NCI-H1694 (cell line): ENCODE measurements at places on chromosomes 12 and 14.

- peak; percentile 90 for DNase-seq
These were observed 3.4 kb downstream of the GPR84 start for GRCh38 chr12:54360717-54361456.

GRCh38 chr14:69695322-69696203, 71.4 kb upstream of the SRSF5 start:
- no peak for DNase-seq

- no peak for DNase-seq
These were observed 73.1 kb downstream of the TSPAN9 start for GRCh38 chr12:3150308-3150670.

GRCh38 chr14:61536661-61537562, 158.4 kb upstream of the HIF1A start:
- DNase-seq = no peak

DNA sequence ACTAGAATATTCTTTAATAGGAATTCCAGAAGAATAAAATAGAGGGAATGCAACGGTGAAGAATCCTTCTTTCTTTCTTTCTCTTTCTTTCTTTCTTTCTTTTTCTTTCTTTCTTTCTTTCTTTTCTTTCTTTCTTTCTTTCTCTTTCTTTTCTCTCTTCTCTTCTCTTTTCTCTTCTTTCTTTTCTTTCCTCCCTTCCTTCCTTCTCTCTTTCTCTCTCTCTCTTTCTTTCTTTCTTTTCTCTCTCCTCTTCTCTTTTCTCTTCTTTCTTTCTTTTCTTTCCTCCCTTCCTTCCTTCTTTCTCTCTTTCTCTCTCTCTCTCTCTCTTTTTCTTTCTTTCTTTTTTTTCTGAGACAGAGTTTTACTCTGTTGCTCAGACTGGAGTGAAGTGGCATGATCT, 160.8 kb upstream of the PRICKLE1 start:
- DNase-seq = no peak

- DNase-seq = no peak
These were observed 41.4 kb downstream of the MYO1H start for GRCh38 chr12:109389146-109389545.

DNA sequence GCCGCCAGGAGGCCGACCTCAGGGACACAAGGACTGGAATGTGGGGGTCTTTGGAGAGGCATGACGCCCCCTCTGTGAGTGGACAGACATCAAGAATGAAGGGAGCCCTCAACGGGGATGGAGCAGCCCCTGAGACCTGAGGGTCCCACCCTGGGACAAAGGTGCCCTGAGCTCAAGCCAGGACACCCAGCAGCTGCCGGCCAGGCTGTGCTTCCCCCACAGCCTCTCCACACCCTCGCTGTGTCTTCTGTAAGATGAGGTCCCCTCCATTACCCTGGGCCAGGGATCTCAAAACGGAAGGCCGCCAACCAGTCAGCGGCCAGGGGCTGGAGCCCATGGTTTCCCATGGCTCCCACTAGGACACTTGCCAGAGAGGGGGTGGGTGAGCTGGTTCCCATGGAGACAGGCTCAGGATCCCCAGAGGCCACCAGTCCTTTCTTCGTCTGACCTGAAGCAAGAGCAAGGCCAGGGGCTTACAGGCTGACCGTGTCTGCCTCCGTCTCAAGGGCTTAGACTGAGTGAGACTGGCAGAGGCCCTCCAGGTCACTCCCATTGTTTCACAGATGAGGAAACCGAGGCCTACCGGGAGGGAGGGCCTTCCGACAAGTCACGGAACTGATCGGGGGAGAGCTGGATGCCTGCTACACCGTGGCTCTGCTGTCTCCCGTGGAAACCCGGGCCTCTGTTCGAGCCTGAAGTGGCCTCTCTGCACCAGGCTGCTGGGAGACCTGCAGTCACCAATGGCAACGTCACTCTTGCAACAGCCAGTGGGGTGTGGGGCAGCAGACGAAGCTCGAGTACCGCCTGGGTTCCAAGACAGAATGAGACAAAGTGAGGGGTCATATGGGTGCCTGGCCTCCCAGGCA, 91.7 kb upstream of the DIO3 start:
- no peak for DNase-seq

DNA sequence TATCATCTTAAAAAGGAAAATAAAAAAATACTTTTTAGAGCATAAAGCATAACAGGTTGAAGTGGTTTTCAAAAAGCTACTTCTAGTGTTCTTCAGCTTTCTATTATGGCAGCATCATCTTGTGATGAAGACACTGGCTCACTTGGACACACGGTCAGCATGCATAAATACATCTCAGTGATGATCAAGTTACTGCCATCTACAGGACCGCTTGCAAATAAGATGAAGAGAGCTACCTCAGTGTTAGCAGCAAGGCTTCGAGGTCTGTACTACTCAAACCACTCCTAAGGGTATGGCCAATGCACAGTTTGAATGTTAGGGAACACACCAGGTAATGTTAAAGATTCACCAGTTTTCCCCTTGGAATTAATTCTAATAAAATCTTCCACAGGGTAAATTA, 58.8 kb downstream of the GALC start:
- no peak for DNase-seq

DNA sequence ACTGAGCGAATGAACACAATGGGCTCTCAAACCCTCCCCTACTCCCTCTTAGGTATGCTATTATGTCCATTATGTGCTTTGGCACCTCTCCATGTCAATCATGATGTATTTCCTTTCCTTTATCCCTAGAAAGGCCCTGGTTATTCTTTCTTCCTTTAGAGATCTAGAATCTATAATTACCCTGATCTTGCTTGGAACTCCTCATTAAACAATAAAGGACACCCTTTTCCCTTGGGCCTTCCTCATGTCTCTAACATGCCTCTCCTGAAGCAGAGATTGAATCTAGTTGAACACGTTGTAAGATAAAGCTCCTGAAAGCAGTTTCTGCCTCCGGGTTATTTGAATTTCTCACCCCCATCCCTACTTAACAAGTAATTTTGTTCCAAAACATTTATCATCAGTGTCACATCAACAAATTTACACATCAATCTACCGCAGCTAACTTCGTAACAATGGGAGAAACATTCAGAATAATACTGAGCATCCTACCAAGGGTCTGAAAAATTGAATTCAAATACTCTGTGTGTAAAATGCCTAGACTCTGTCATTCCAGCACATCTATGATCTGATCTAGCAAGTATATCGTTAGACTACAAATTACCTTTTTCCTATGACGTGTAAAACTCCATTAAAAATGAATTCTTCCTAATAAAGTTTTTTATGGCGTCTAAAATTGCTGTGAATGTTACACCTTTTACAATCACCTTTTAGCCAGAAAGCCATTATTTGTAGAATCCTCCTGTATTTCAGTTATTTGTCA, 5.4 kb downstream of the USP44 start:
- no peak for DNase-seq

- no peak for DNase-seq
These were observed 153.1 kb upstream of the OTX2 start for GRCh38 chr14:56963381-56963780.

GRCh38 chr14:95314609-95315008, 5.1 kb downstream of the CLMN start:
- DNase-seq = no peak

DNA sequence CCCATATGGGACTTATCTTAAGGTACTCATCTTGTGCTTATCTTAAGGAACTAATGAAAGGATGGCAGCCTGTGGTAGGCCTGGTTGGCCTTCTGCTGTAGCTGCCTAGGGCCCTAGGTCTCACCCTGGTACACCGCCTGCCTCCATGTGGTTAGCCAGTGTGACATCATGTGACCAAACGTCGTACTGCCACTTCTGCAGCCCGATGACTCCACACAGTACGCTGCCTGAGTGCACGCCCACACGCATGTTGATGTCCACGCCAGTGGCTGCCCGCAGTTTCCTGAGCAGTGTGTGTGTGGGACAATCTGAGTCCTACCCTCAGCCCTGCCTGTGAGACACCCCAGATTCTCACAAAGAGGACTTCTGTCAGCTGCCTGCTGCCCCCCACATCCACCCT, 5.1 kb downstream of the ADCY4 start:
- no peak for DNase-seq

DNA sequence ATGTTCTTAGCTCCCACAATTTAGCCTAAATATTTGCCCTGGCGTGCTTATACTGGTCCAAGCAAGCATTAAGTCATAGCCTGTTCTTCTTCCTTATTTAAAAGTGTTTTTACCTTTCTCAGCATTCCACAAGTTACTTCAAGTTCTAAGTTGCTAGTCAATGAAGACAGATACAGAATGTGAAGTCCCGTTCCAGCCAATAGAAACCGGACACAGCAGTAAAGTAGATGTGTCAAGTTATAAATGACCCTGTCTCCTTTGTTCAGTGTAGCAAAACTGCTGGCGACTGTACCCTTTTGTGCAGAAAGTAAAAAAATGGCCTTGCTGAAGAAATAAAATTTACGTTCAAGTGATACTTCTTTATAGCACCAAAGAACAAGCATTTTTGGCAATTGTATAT, 3.9 kb downstream of the SNAPC1 start:
- DNase-seq = no peak

GRCh38 chr12:27261866-27262265, 17.8 kb downstream of the STK38L start:
- no peak for DNase-seq

- no peak for DNase-seq
These were observed 21.5 kb upstream of the ERGIC2 start for GRCh38 chr12:29402437-29402836.

GRCh38 chr14:54738009-54738408, 164.6 kb downstream of the GCH1 start:
- DNase-seq = no peak

DNA sequence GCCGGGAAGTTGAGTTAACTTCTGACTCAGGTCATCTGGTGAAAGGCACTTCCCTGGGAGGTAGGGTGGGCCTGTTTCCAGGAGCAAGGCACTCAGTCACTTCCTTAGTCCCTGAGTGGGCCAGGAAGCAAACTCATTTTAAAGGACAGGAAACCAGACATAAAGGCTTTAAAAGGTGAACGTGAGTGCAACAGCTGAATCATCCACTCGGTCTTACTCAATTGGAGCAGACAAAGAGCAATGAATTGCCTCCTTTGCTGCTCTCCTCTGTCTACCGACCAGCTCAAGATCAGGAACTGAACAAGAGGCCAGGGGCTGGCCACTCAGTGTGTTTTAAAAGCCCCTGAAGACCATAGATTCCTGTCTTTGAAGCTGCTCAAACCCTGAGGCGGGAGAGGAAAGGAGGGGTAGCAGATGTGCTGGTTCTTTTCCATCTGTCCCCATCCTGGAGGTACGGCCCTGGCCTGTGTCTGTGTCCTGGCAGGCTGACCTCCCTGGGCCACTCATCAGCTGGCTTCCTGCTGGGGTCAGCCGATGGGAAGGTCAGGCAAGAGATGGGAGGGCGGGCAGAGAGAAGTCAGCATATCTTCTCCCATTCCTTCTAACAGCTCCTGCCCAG, 148.9 kb downstream of the PPM1H start:
- DNase-seq = no peak

GRCh38 chr12:102540815-102541385, 60.5 kb upstream of the IGF1 start:
- DNase-seq = no peak

DNA sequence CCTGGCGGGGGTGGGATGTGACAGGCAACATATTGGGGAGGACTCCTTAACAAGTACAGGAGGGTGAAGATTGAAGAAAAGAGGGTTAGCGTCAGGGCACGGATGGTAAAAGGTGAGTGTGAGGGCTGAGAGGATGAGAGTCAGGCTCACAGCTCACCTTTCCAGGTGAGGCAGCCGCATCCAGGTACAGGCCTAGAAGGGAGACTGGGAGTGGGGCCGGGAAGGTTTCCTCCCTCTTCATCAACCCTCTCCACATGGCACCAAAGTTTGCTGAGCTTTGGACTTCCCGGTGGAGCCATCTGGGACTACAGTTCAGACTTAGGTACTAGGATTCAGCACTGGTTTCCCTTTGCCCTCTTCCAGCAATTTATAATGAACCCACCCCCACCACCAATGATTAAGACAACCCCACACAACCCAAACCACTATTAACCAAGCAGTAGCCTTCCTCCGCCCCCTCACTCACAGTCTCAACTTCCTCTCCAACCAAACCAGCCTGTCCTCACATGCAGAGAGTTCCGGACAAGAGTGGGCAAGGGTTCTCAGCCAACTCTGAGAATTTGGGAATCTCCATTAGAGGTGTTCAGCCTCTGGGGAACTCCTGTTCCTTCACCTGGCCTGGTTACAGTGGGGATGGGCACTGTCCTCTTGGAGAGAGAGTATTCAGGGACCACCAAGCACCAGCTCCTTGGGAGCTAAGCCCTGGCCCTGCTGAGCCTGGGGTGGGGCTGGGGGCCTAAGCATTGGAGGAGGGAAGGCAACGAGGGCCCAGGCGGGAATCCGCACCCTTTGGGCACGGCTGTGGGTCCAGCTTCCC, 2.4 kb upstream of the HOXC4 start:
- no peak for DNase-seq

GRCh38 chr12:95836185-95836609, 22.6 kb upstream of the SNRPF start:
- no peak for DNase-seq

DNA sequence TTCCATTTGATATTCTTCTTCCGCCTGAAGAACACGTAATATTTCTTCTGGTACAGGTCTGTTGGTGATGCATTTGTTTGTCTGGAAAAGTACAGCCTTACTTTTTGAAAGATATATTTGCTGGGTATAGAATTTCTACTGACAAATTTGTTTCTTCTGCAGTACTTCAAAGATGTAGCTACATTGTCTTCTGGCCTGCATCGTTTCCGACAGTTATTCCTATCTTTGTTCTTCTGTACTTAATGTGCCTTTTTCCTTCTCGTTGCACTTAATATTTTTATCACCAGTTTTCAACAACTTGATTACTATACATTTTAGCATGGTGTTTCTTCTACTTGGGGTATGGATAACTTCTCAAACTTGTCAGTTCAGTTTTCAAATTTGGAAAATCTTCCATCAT, 47.1 kb downstream of the SENP1 start:
- no peak for DNase-seq

DNA sequence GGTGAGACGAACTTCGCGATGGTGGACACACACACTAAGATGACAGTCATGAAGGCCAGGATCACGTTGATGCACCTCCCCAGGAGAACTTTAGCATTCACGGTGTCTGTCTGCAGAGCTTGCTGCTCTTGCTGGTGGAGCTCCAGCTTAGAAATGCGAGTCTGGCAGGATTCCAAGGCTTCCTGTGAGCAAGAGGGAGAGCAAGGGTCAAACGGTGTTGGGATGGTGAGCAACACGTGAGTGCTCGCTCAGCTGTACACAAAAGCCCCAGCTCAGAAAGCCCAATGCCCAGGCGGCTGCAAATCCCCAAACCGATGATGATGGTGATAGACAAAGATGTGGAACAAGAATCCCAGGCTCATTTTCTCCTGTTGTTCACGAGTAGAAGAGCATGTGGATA, 78.8 kb downstream of the TMCC3 start:
- DNase-seq = no peak

- DNase-seq = peak; percentile 98
These were observed 379.3 kb downstream of the NAV3 start for GRCh38 chr12:78209846-78210505.

- DNase-seq = no peak
These were observed 32.0 kb upstream of the CCDC60 start for GRCh38 chr12:119302451-119303080.

GRCh38 chr14:45095143-45095542, 11.2 kb downstream of the PRPF39 start:
- no peak for DNase-seq
